ENCODE measurements at places on chromosomes 16 and 17. TPM values are rescaled to one million over a fixed set of nuclear protein-coding genes. Genes with fewer than 3 reads are reported as not detected.

- DNase-seq: no peak
Measured at GRCh38 chr17:80455784-80456183, 20.6 kb downstream of the NPTX1 start.

DNA sequence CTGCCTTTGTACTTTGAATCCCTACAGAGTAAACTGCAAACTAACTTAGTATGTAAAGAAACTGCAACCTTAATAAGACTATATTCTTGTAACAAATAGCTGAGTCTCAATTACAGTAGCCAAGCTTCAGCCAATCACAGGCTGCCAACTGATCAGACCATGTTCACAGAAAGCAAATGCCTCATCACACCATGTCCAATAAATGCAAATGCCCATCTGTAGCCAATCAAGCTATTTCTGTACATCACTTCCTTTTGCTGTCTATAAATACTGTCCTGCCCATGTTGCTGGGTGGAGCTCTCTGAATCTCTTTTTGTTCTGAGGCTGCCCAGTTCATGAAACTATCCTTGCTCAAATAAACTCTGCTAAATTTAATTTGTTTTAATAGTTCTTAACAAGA is 531.7 kb upstream of the TOM1L1 start:
- no peak for DNase-seq

GRCh38 chr17:10812674-10813073 is 8.8 kb upstream of the TMEM238L start:
- no peak for DNase-seq

GRCh38 chr16:12771341-12771798 is 32.3 kb downstream of the CPPED1 start:
- no peak for DNase-seq

Gene CCDC144A
- total RNA-seq: 24.7 TPM

Gene GNGT2
- total RNA-seq: not detected

Gene PYDC1
- not detected for total RNA-seq

Gene HASPIN
- 3.9 TPM for total RNA-seq

DNA sequence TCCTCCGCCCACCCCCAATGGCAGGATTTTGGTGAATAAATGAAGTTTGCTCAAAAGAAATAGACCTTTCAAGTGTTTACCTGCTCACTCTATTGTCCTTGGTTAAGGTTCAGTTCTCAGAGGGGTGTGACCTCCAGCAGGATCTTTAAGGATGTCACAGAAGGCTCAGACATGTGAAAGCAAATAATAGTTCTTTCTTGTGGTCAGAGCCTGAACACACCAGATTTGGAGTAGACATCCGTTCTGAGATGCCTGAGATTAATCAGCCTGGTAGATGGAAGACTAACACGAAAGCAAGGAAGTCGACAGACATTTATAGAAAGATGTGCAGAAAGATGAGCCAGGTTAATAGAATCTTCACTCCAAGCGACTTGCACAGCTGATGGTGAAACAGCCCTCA is 557.9 kb upstream of the CDH11 start:
- no peak for DNase-seq

Gene CHP2
- 1.9 TPM for total RNA-seq

DNA sequence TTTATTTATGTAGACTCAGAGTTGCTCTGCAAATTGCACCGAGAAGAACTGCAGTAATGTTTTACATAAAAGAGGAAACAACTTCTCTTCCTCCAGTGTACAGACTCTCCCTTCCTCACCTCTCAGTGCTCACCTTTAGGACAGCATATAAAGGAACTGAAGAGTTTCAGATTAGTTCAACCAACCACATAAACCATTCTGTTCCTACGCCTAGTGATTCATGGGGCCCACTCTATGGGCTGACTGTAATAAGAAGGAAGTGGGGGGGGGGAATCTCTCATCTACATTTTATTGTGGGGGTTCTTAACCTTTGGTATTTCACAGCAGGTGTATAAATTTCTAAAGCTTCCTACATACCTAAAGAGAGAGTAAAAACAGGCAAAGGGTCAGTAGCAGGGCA is 18.3 kb downstream of the ZSWIM7 start:
- no peak for DNase-seq

Gene EXOC3L1
- total RNA-seq: 8.2 TPM

Gene NFATC2IP
- total RNA-seq: 47.3 TPM

Gene TMIGD1
- total RNA-seq: not detected

Gene ZNF287
- 11.8 TPM for total RNA-seq

DNA sequence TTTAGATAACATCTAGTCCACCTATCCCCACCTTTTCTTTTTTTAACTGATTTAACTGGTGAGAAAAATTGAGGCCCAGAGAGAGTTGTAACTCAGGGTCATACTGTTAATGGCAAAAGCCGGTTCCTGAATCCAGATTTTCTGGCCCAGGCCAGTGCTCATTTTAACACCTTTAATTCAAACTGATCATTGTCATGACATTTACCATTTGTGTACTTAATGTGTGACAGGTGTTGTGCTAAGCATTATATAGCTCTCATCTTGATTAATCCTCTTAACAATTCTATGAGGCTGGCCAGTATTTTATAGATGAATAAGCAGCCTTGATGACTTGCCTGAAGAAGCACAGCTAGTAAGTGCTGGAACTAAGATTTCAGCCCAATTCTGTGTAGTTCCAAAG is 14.4 kb downstream of the RHOT1 start:
- DNase-seq: no peak

Gene CCDC200
- 2.7 TPM for total RNA-seq

DNA sequence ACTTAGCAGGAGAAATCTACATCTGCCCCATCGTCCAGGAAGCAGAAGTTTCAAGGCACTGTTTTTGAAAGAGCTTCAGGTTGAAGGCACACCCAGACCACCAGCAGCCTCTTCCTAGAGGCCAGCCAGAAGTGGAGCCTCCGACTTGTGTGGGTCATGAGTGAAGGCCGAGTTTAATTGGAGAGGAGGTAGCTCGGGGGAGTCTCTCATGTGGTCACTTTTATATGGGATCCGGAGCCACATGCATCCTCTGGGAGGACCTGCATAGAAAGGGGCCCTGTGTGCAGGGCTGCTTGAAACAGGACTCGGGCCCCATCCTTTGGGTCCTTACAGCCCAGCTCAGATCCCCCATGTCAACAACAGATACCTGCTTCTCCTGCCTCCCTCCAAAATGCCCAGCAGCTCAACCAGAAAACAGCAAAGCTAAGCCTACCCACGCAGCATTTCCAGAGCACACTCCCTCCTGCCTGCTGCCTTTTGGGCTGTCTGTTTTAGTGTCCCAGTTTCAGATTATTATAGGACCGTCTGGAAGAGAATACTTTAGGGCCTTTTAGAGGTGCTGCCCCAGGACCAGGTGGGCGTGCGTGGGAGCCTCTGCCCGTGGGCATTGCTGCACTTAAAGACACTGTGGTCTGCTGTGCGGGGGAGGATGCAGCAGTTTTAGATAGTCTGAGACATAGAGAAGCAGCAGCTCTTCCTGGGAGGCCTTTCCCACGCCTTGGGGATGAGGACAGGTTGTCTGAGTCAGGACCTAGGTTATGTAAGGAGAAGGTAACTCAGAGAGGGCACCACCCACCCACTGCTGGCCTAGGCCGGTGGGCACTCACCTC is 29.5 kb downstream of the MPRIP start:
- no peak for DNase-seq

All from prostate gland (tissue), 2 donors.